ENCODE measurements at places on chromosomes 6 and 20. TPM values are rescaled to one million over a fixed set of nuclear protein-coding genes. Genes with fewer than 3 reads are reported as not detected.

Gene TNFRSF21
- 121 TPM for total RNA-seq

Gene TENT5A
- 31.5 TPM for total RNA-seq

Gene BPIFA1
- total RNA-seq: not detected

Gene LPA
- total RNA-seq: not detected

Gene RGS19
- 8.2 TPM for total RNA-seq

Gene MACROD2
- not detected for total RNA-seq

Gene CMTR1
- 22.0 TPM for total RNA-seq

Gene CEP250
- 30.8 TPM for total RNA-seq

Gene TGM2
- total RNA-seq: 16.8 TPM

Gene ABHD16B
- total RNA-seq: not detected

Gene GHRH
- not detected for total RNA-seq

Gene POU3F2
- total RNA-seq: not detected

Gene EDEM2
- 32.9 TPM for total RNA-seq

Gene BPIFB2
- not detected for total RNA-seq

Gene RAD21L1
- not detected for total RNA-seq

Gene C2
- total RNA-seq: 10.4 TPM

Gene NUS1
- total RNA-seq: 18.9 TPM

Gene AIG1
- 13.0 TPM for total RNA-seq

Gene SASH1
- 27.6 TPM for total RNA-seq

Gene C6orf136
- total RNA-seq: 4.6 TPM

Gene RGS17
- 9.2 TPM for total RNA-seq

Gene VGLL2
- not detected for total RNA-seq

Gene ALDH5A1
- total RNA-seq: 1.6 TPM

Gene SNX14
- 69.4 TPM for total RNA-seq

Gene LRFN2
- total RNA-seq: not detected

Gene THEMIS
- total RNA-seq: not detected

Gene IMPG1
- total RNA-seq: not detected

Gene RSPO3
- total RNA-seq: 0.50 TPM

Gene GMPR
- 4.4 TPM for total RNA-seq

Gene TBXT
- total RNA-seq: not detected

Gene KCNB1
- total RNA-seq: 0.94 TPM

Gene ERVFRD-1
- not detected for total RNA-seq

Gene NKX2-2
- not detected for total RNA-seq

Gene PTK6
- 0.15 TPM for total RNA-seq

Gene CTAGE9
- not detected for total RNA-seq

Gene KCNQ2
- total RNA-seq: not detected

Gene MEP1A
- total RNA-seq: not detected

Gene GABRR1
- not detected for total RNA-seq

Gene RNF182
- total RNA-seq: 0.12 TPM

Measured in cardiac ventricle fibroblast (primary cell).